ENCODE measurements at places on chromosomes 6 and 20. TPM values are rescaled to one million over a fixed set of nuclear protein-coding genes. Genes with fewer than 3 reads are reported as not detected.
A peak's percentile ranks its signal among the peaks of the same experiment; 100 is the strongest.

DNA sequence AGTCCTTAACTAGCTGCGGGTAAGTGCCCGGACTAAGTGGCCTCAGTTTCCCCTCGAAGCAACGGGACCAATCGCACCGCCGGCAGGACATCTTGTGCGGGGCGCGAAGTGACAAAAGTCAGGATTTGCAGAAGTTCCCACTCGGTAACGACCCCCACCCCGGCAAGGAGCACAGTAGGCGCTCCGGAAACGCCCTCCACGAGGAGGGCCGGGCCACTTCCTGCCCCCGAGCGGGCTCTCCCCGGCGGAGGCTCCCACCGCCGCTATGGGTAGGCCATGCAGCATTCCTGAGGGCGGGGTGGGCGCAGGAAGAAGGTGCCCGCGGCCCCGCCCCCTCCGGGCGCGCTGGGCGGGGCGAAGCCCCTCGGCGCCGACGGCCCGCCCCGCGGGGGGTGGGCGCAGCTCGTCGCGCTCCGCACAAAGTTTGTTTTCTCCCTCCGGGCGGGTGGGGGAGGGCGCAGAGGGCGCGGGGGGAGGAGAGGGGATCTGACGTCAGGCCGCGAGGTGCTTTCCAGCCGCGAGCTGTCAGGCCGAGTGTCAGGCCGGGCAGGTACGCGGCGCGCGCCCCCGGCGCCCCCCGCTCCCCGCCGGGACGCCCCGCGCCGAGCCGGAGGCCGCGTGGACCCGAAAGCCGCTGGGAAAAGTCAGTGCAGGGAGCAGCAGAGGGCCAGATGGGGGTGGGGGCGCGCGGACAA lies at the start of gene TGIF2:
Gene TGIF2, plus strand, starts transcription at position 495 of the 695 bp plus-strand sequence. CDS start 5,178 bp downstream, outside the sequence.
- H3K27me3 ChIP-seq, result no peaks in the 10 kb centered on the region
- H3K27ac ChIP-seq, result peak within 1 kb of the TSS; percentile 91
- peak within 1 kb of the TSS; percentile 66 for H3K4me3 ChIP-seq
- peaks cover 8% of the 10 kb centered on the region for H3K4me1 ChIP-seq

DNA sequence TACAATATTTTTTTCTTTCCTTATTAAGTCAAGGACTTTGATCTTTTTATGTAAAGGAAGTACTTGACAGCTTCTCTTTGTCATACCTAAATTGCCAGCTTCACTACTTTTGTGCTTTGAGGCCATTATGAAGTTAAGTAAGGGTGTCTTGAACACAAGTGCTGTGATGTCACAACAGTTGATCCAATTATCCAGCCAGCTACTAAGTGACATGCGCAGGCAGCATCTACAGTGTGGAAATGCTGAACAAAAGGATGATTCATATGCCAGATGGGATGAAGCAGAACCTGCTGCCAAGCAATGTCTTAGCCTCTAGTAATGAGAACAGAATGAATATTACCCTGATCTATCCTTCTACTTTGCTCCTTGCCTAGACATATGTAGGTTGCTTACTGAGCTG lies 68.3 kb upstream of the TMEM244 start:
- no peak overlapping the region for H3K27ac ChIP-seq
- H3K4me3 ChIP-seq, result no peak overlapping the region
- no peaks in the 10 kb centered on the region for H3K36me3 ChIP-seq
- DNase-seq, result no peak
- H3K4me1 ChIP-seq, result no peaks in the 10 kb centered on the region

- no peaks in the 10 kb centered on the region for H3K36me3 ChIP-seq
- H3K27me3 ChIP-seq, result peaks cover under 1% of the 10 kb centered on the region
- DNase-seq, result no peak
- no peak overlapping the region for H3K4me3 ChIP-seq
Measured at GRCh38 chr20:18032977-18033892, 24.5 kb downstream of the OVOL2 start.

DNA sequence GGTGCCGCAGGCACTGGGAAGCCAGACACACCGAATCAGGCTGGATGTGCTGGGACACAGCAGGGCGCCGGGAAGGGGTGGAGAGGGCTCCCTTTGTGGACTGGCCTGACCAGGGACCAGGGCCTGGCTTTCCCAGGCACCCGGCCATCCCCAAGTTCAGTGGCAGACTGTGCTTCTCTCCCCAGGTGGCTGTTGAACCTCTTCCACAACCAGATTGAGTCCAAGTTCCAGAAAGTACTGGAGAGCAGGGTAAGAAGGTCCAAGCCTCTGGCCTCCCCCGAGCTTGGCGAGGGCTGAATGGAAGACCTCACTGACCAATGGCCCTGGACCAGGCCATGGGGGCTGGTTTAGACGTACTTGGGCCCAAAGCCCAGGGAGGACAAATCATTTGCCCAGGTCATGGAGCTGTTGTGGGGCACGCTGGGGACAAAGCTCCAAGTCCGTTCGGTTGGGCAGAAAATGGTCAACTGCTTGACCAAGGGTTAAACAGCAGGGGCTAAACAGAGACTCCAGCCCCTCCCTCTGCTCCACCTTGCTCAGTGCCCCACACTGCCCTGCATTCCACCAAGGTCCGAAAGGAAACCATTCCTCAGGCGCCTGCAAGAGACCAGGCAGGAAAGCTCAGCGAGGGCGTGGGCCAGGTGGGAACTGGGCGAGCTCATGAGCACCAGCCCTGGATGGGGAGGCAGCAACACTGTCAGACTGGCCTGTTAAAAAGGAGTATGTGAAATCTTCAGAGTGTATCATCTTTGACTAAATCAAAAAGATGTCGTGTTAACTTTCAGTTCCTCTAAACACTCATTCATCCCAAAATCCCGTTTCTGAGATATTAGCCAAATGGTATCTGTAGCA lies 9.1 kb downstream of the LBP start:
- H3K27ac ChIP-seq, result no peak overlapping the region
- H3K27me3 ChIP-seq, result no peaks in the 10 kb centered on the region
- H3K4me1 ChIP-seq, result peaks cover 7% of the 10 kb centered on the region
- no peak overlapping the region for H3K4me3 ChIP-seq

GRCh38 chr6:149830731-149831307 lies 33.3 kb downstream of the LRP11 start:
- H3K4me3 ChIP-seq, result no peak overlapping the region
- H3K4me1 ChIP-seq, result no peaks in the 10 kb centered on the region
- peaks cover 6% of the 10 kb centered on the region for H3K36me3 ChIP-seq

GRCh38 chr20:10474606-10475184 lies 39.6 kb downstream of the SLX4IP start:
- peak; percentile 35 for DNase-seq
- no peak overlapping the region for H3K4me3 ChIP-seq
- no peaks in the 10 kb centered on the region for H3K27me3 ChIP-seq
- peak overlapping the region; percentile 32 for H3K27ac ChIP-seq
- H3K36me3 ChIP-seq, result no peaks in the 10 kb centered on the region
- no peaks in the 10 kb centered on the region for H3K4me1 ChIP-seq

- DNase-seq, result no peak
- H3K4me3 ChIP-seq, result no peak overlapping the region
Measured at GRCh38 chr6:17397764-17398194, 4.4 kb downstream of the CAP2 start.

DNA sequence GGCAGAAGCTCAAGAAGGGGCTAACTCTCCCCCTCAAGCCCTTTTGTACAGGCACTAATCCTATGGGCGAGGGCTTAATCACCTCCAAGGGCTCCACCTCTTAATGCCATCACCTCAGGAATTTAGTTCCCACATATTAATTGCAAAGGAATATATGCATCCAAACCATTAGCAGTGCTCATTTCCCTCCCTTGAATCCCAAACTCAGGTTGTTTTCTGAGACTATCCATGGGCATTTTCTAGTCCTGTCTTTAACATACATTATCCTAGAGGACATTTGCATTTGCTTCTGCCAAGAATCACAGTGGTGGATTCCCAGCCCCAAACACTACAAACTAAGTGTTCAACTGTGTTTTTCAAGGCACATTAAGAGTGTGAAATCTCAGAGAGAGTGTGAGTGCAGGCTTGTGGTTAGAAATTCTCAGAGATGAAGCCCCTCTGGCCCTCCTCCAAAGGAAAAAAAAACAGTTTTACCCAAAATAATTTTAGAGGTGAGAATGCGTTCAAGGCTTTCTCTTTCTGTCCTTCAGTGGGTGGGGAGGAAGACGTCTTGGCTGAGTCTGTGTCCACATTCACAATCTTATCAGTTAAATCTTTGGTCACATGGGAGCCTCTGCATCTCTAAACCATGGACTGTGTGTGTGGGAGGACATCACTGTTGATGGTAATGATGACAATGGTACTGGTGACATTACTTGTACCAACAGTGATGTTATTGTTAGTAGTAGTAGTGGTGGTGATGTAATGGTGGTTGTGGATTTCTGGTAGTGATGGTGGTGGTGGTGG lies 59.3 kb downstream of the SYNDIG1 start:
- DNase-seq, result no peak
- H3K36me3 ChIP-seq, result no peaks in the 10 kb centered on the region
- no peaks in the 10 kb centered on the region for H3K27me3 ChIP-seq

DNA sequence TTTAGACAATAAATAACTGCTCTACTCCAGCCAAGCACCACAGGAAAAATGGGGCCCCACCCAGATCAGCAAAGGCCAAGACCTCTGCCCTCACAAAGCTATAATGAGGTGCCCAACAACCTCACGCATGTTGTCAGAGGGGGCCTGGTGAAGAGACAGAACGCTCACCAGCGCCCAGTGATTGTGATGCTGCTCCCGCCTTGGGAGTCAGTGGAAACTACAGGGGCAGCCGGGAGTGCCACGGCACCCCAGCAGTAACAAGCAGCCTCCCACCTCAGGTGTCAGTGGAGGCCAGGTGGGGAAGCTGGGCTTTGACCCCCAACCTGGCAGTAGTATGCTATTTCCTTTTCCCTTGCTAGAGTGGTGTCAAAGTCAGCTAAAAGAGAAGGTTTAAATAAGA lies 47.4 kb downstream of the TCP11 start:
- no peaks in the 10 kb centered on the region for H3K36me3 ChIP-seq
- H3K27me3 ChIP-seq, result no peaks in the 10 kb centered on the region
- DNase-seq, result no peak
- peaks cover 27% of the 10 kb centered on the region for H3K4me1 ChIP-seq

GRCh38 chr20:40941133-40941610 lies 87.5 kb upstream of the TOP1 start:
- no peak overlapping the region for H3K27ac ChIP-seq
- no peaks in the 10 kb centered on the region for H3K36me3 ChIP-seq
- H3K4me1 ChIP-seq, result no peaks in the 10 kb centered on the region
- no peak for DNase-seq
- no peaks in the 10 kb centered on the region for H3K27me3 ChIP-seq

DNA sequence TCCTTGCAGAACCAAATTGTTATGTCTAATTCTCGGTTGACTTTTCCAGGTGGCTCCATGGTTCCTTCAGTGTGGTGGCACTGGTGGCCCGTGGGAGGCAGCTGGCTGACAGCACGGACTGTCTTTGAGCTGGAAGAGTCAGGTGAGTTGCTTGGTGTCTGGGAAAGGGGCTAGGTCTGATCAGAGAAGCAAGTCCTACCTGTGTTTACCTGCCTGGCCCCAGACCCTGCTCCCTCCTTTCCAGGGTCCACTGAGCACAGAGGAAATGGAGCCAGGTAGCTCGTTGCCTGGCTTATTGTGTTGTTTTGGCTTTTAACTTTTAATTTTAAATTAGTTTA lies 111.8 kb downstream of the BANF2 start:
- DNase-seq, result no peak
- H3K27ac ChIP-seq, result no peak overlapping the region
- H3K36me3 ChIP-seq, result no peaks in the 10 kb centered on the region
- H3K4me3 ChIP-seq, result no peak overlapping the region
- peaks cover 33% of the 10 kb centered on the region for H3K4me1 ChIP-seq

OVOL2 gene
- not detected for total RNA-seq

RPS10 gene
- total RNA-seq, result 558 TPM

TFAP2A gene
- 0.59 TPM for total RNA-seq

HLA-DRB1 gene
- 72.8 TPM for total RNA-seq

ADIG gene
- total RNA-seq, result not detected

Data from heart right ventricle (tissue), 16 donors.